ENCODE measurements at places on chromosomes 7 and 10.

DNA sequence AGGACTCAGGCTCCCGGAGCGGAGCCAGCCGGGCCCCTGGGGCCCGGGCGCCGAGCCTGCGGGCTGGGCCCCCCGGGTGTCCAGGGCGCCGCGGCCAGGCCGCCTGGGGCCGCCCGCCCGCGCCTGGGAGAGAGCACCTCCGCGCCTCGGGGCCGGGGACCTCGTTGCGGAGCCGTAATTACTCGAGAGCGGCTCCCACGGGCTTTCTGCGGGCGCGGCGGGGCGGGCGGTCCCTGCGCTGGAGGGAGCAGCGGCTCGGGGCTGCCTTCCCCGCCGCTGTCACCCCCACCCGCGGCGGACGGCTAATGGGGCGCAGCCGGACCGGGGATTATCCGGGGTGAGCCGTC lies 1.5 kb downstream of the GNB2 start:
- DNase-seq: no peak

DNA sequence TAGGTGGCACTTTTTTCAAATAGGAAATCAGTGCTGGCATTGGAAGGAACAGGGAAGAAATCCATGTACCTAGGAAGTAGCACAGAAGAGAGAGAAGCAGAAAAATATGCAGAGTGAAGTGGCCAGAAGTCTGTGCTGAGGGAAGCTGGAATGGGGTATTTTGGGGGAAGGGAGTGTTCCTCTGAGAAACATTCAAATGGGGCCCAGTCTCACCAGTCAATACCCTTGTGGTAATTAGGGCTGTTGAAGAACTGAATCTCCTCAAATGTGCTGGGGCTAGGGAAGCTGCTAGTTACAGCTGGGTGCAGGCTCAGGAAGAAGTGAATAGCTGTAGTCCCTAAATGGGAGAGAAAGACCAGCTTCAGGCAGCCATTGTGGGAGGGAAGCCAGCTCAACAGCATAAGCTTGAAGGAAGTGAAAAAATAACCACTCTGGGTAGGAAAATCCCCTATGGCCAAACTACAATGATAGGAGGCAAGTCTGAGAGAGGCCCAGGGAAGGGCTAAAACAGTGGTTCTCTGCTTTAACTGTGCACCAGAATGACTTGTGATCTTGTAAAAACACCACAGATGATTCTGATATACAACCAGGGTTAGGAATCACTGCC lies 7.6 kb downstream of the NDST2 start:
- DNase-seq: no peak

DNA sequence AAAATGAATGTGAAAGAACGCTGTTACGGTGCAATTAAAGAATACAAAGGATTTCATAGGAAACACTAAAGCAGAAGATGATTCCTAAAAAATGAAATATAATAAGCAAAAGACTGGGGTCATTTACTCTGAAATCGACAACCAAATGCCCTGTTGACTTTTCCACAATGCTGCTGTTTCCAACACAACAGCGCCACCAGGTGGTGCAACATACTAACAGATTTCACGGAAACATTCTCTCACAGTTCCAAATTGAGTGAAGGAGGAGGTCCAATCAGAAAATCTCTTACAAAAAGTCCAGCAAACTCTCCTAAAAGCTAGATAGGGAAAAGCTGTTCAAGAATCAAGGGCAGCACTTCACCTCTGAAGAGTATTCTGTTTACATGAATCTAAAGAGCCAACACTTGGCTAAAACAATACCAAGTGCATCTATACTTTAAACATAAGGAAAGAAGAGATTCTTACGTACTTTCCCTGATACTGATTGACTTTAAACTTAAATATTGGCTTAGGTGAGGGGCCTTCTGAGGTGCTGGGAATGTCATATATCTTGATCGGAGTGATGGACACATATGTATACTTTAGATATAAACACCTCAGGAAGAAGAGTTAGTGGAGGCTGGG lies 55.9 kb downstream of the UPF2 start:
- DNase-seq: peak; percentile 6

DNA sequence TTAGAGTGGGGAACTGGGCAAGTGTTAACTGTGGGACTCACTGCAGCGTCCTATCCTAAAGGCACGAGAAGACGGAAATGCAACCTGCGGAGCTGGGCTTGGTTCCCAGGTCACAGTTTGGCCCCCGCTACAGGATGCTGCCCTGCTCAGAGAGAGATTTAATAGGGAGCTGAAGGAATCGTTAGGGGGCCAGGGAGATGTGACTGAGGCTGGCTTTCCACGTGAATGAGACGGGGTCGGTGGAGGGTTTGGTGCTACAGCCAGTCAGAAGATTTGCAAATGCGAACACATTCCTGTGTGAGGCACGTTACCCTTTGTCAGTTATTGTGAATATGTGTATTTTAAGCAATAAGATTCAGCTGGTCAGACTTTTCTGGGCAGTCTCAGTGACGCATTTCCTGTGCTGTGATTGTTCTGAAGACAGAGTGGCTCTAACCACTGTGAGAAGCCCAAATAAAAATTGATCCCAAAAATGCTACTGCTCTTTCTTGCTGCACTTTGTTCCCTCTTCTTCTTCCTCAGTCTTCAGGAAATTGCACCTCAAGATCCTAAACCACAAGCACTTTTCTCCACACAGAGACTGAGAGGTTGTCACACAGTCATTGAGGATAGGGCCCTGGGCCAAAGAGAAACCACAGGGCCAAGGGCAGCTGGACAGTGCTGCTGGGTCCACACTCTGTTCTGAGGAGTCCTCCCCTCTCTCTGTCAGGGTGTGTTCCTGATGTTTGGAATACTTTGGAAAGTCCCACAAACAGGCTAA lies 21.2 kb downstream of the CYP17A1 start:
- DNase-seq: no peak

GRCh38 chr10:45427262-45427969 lies 53.4 kb downstream of the ALOX5 start:
- DNase-seq: no peak

- DNase-seq: no peak
These were observed 336.7 kb upstream of the KLF6 start for GRCh38 chr10:4121502-4122380.

GRCh38 chr10:90751107-90751997 lies 106.5 kb downstream of the HTR7 start:
- no peak for DNase-seq

Measured in nucleus accumbens (tissue), 56 donors.